Ovary (tissue), 10 donors: ENCODE measurements at places on chromosomes 11 and 22. TPM values are rescaled to one million over a fixed set of nuclear protein-coding genes. Genes with fewer than 3 reads are reported as not detected.

DNA sequence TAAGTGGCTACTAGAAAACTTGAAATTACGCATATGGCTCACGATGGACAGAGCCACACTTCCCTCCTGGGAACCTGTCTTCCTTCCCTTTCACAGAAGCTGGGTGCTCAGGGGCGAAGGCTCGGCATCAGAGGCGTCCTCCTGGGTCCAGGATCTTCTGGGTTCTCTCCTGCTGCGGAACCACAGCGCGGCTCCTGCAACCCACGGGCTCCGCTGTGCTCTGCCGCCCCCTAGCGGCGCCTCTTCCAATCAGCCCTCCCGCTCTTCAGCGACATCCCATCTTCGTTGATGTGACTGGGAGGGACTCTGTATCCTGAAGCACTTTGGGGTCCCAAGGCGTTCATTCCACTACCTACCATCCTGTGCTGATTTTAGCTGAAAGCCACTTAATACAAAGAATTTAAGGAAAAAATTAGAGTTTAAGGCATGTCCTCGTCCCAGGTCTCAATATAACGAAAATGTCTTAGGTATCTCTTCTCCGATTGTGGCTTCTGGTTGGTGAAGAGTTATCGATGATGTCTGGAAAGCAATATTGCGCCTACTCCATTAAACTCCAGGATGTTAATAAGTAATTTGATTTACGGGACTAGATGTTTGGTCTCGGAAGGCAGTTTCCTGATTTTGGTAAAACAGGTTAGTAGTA, 14.8 kb upstream of the RPS3 start:
- no peaks in the 10 kb centered on the region for H3K27me3 ChIP-seq
- peak; percentile 85 for DNase-seq
- H3K4me3 ChIP-seq, result no peak overlapping the region
- no peaks in the 10 kb centered on the region for H3K4me1 ChIP-seq

DNA sequence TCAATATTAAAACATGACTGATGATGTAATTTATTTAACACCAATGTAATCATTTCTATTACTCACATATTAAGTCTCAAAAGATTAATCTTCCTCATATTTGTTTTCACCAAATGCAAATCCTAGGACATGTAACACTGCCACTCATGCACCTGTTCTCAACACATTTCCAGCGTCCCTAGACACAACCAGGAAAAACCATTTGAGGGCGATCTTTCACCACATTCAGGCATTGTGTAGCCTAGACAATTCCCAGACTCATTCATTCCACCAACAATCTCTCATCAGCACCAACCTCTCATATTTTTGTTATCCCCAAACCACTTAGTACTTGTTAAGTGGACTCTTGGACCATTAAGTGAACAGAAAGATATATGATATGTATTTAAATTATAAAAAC, 66.1 kb downstream of the SLC36A4 start:
- H3K27me3 ChIP-seq, result no peaks in the 10 kb centered on the region
- H3K4me3 ChIP-seq, result no peak overlapping the region
- no peak for DNase-seq
- H3K4me1 ChIP-seq, result no peaks in the 10 kb centered on the region

DNA sequence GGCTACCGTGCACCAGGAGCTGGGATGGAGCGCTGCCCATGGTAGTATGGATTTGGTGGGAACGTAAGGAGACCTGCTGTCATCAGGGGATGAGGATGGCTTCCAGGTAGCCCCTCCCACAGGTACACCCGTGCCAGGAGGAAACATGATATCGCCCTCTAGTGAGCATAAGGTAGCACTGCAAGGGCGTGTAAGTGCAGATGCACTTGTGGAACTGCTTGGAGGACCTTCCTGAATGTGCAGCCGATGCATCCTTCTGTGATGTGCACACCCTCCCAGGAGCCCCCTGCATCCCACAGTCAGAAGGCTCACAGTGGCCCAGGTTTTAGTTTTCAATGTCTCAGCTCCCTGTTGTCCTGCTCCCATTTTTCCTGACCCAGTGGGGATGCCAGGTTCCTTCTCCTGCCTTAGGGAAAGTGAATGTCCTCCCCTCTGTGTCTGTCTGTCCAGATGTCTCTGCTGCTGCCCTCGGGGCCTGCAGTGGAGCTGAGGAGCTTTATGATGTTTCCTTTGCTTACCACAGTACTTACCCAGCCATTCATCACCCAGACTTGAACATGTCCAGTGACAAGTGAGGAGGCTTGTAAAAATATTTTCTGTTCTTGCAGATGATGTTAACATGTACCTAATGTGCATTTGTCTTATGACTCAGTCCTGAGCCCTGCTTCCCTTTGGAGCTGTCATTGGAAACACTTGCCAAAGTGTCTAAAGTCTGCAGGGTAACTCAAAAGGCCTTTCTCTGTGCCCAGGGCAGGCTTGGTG, 49.2 kb downstream of the DBX1 start:
- peaks cover 4% of the 10 kb centered on the region for H3K4me1 ChIP-seq
- H3K4me3 ChIP-seq, result no peak overlapping the region
- no peak overlapping the region for H3K27ac ChIP-seq
- peak; percentile 44 for DNase-seq

DNA sequence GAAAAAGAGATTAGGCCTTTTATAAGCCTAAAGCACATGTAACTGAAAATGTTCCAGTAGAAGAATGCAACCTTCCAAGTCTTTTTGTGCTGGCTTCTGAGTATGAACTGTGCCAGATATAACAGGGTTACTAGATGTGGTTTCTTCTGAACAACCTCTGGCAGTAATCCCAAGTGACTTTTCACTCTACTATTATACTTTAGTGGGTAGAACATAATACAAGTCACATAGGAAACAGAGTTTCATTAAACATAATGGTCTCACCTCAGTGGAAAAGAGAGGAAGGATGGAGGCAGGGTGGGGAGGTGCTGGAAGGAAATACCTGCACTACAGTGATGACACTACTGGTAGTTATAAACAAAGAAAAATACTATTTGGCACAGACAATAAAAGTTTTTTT, 81.3 kb downstream of the PHF21A start:
- peaks cover under 1% of the 10 kb centered on the region for H3K4me1 ChIP-seq
- no peaks in the 10 kb centered on the region for H3K27me3 ChIP-seq
- H3K36me3 ChIP-seq, result no peaks in the 10 kb centered on the region
- H3K4me3 ChIP-seq, result no peak overlapping the region

DNA sequence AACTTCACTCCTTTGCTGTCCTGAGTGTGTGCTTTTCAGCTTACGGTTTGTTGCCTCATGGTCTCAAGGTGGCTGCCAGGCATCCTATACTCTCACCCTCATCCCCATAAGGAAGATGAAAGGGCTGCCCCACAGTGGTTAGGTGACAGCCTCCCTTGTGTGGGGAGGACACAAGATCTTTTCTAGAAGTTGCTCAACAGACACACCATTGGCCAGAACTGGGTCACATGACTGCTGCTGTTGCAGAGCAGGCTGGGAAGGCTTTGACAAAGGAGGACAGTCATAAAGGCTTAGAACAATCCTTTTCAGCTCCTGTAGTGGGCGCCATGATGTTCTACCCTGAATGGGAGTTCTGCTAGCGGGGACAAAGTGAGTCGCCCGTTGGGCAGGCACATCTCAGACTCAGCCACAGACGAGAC, 69.7 kb upstream of the RASD2 start:
- H3K27me3 ChIP-seq, result no peaks in the 10 kb centered on the region
- H3K4me3 ChIP-seq, result no peak overlapping the region
- DNase-seq, result no peak
- peaks cover 7% of the 10 kb centered on the region for H3K4me1 ChIP-seq
- no peaks in the 10 kb centered on the region for H3K36me3 ChIP-seq

GRCh38 chr11:73213196-73214143, 4.6 kb upstream of the P2RY2 start:
- H3K27me3 ChIP-seq, result no peaks in the 10 kb centered on the region
- H3K27ac ChIP-seq, result no peak overlapping the region
- no peaks in the 10 kb centered on the region for H3K36me3 ChIP-seq
- DNase-seq, result no peak
- no peak overlapping the region for H3K4me3 ChIP-seq

GRCh38 chr22:27199354-27199753, 542.0 kb downstream of the MIAT start:
- H3K4me3 ChIP-seq, result no peak overlapping the region
- H3K27me3 ChIP-seq, result no peaks in the 10 kb centered on the region
- no peak overlapping the region for H3K27ac ChIP-seq
- peaks cover 6% of the 10 kb centered on the region for H3K4me1 ChIP-seq
- H3K36me3 ChIP-seq, result no peaks in the 10 kb centered on the region
- DNase-seq, result no peak

DNA sequence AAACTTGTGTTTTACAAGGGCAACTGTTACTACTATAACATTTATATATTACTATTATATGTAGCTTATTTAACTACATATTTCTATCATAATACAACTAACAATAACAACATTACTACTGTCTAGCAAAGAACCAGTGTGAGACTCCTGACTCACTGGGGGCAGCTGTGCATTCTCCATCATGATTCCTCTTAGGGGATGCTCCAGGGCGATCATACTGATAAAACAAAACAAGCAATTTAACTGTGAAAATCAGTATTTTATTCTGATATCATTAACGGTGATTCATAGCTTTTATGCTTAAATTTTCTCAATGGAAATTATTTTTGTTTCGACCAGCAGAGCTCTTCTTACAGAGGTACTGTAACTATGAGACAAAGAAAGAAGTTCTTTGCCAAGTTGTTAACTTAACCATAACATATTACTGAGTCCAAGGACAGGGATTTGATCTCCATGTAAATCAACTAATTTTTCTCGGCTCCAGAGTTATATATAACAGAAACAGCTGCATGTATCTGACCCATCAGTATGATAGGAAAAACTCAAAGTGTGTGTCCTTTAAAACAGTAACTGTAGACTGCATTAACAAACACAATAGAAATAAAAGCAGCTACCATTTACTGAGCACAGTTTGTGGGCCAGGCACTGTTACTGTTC, 24.8 kb upstream of the FNBP4 start:
- H3K4me3 ChIP-seq, result no peak overlapping the region
- H3K4me1 ChIP-seq, result peaks cover 4% of the 10 kb centered on the region
- H3K27ac ChIP-seq, result no peak overlapping the region
- no peaks in the 10 kb centered on the region for H3K36me3 ChIP-seq
- no peaks in the 10 kb centered on the region for H3K27me3 ChIP-seq

DNA sequence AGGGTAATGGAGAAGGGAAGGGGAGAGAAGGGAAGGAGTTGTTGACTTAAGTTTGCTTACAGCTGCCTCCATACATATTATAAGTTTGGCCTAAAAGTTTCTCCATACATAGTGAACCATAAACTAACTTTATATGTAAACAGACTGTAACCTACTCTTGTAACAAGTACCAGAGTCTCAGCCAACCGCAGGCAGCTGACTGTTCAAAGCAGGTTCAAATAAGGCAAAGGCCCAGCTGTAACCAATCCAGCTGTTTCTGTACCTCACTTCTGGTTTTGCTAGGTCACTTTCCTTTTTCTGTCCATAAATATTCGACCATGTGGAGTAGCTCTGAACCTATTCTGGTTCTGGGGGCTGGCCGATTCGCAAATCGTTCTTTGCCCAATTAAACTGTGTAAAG, 591.2 kb downstream of the INSC start:
- no peaks in the 10 kb centered on the region for H3K27me3 ChIP-seq

GRCh38 chr11:28730336-28730735, 622.1 kb downstream of the METTL15 start:
- H3K27ac ChIP-seq, result no peak overlapping the region
- no peaks in the 10 kb centered on the region for H3K4me1 ChIP-seq
- H3K4me3 ChIP-seq, result no peak overlapping the region
- H3K27me3 ChIP-seq, result no peaks in the 10 kb centered on the region

DNA sequence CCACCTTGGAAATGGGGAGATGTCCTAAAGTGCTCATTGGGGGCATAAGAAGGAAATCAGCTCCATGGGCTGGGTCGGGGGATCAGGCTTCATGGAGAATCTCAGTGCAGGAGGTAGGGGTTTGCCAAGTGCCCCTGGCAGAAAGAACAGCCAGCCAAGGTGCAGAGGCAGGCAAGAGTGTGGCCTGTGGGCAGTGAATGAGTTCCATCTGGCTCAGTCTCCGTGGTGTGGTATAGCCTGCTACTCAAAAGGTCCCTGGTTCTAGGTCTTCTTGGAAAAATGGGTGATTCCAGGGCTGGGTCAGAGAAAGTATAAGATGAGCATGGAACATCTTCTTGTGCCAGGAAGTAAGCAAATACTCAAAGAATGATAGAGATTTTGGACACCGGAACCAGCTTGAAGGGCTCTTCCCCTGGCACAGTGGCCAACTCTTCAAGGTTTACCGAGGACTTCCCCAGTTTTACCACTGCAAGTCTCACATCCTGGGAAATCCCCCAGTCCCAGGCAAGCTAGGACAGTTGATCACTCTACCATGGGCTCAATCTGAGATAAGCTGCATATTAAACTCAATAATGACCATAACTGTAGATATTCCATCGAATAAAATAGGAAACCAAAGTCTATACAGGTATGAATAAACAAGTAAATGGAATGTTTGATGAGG, 10.6 kb upstream of the ARAP1 start:
- no peak for DNase-seq
- H3K36me3 ChIP-seq, result no peaks in the 10 kb centered on the region
- no peaks in the 10 kb centered on the region for H3K27me3 ChIP-seq
- no peak overlapping the region for H3K27ac ChIP-seq
- peaks cover 5% of the 10 kb centered on the region for H3K4me1 ChIP-seq
- no peak overlapping the region for H3K4me3 ChIP-seq

GRCh38 chr11:86715611-86716010, 43.2 kb upstream of the ME3 start:
- no peak overlapping the region for H3K27ac ChIP-seq
- H3K36me3 ChIP-seq, result no peaks in the 10 kb centered on the region
- H3K4me3 ChIP-seq, result no peak overlapping the region
- H3K4me1 ChIP-seq, result no peaks in the 10 kb centered on the region
- no peak for DNase-seq

DNA sequence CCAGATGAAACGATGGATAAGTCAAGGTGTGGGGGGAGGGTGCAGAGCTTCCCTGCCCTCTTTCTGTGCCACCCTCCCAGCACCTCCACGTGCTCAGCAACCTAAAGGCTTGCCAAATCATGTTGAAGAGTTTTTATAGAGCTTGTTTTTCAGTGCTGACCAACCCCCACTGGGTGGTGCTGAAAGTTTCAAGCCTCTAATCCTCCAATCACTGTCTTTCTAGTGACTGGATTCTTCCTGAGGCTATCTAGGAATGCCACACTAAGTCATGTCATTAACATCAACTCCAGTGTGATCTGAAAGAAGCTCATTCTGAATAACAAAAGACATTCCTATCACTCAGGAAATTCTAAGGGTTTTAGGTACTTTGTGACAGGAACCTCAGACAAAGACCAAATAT, 382.6 kb downstream of the DYNC2H1 start:
- no peak overlapping the region for H3K4me3 ChIP-seq
- no peak for DNase-seq
- H3K4me1 ChIP-seq, result no peaks in the 10 kb centered on the region
- H3K27me3 ChIP-seq, result no peaks in the 10 kb centered on the region
- H3K27ac ChIP-seq, result no peak overlapping the region

CNIH2 gene
- 0.48 TPM for polyA plus RNA-seq

STT3A gene
- polyA plus RNA-seq, result 69.8 TPM

OR9Q1 gene
- not detected for polyA plus RNA-seq

CCDC87 gene
- 0.20 TPM for polyA plus RNA-seq

GP1BB gene
- not detected for polyA plus RNA-seq

ST14 gene
- 0.51 TPM for polyA plus RNA-seq
